ENCODE measurements at places on chromosomes 5 and 9.

DNA sequence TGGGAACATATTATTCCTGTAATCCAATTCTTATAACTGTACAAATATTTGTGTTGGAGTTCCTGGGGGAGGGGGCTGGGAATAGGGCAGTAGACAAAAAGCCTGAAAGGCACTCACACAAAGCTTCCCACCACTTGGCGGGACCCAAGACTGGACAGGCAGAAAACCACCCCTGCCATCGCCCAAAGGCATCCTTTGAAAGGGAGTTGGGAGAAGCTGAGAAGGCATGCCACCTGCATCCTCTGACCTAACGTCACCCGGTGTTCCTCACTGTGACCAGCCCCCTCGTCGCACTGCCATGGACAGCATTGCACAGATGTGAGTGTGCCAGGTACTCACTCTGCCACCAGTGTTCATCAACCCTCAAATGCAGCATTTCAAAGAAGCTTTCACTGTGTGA lies 80.6 kb upstream of the SMIM23 start:
- DNase-seq: no peak

- DNase-seq: no peak
Measured at GRCh38 chr9:35905051-35905781, 786 bp upstream of the HRCT1 start.

- DNase-seq: no peak
Measured at GRCh38 chr5:60161340-60161934, 267.9 kb upstream of the PDE4D start.

GRCh38 chr9:98011122-98011521 lies 28.0 kb downstream of the ANP32B start:
- no peak for DNase-seq

DNA sequence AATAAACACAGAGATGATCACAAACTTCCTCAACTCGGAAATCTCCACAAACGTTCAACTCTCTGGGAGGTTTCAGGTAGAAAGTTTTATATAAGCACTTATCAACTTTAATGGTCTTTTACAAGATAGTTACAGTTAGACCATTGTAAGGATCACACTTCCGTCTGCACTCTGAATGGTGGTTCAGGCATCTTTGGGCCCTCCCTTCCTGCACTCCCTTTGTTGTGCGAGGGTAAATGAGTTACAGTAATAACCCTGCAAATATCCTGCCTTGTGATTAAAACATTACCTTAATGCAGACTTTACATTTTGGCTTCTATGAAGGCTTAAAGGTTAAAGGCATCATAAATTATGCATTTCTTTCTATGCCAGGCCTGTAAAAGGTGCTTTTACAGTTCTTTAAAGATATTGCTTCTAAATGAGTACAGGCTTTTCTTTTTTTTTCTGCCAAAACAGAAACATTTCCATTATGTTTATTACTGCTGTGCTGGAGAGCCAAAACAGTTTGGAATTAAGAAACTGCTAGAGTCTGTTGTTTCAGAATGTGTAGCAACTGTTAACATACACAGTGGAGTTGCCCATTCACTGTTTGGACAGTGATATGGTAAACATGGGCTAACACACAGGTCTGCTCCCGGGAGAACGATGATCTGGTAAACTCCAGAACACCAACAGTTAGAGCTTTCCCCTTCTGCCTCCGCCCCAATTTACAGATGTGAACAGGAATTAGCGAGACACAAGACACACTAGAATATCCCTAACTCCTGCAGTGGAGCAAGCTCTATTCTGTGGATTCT lies 1.1 kb downstream of the PRUNE2 start:
- DNase-seq: no peak

GRCh38 chr9:71628247-71628646 lies 140.1 kb downstream of the CEMIP2 start:
- no peak for DNase-seq

Measured in sigmoid colon (tissue), 7 donors.